T-helper 1 cell (primary cell): ENCODE measurements at places on chromosomes 3 and 15.

DNA sequence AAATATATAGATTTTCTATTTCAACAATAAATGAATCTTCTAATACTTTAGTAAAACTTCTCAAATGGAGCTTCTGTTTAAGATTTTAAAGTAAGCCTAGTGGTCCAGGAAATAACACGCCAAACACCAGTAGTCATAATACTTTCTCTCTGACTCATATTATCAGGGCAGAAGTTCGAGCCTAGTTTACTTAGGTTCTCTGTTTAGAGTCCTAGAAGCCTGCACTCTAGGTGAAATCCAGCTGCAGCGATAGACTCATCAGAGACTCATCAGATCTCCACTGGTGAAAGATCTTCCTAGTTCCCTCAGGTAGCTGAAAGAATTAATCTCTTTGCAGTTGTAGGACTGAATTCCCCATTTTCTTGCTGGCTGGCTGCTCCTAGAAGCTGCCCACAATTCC, 552.5 kb upstream of the ROBO2 start:
- DNase-seq, result no peak

DNA sequence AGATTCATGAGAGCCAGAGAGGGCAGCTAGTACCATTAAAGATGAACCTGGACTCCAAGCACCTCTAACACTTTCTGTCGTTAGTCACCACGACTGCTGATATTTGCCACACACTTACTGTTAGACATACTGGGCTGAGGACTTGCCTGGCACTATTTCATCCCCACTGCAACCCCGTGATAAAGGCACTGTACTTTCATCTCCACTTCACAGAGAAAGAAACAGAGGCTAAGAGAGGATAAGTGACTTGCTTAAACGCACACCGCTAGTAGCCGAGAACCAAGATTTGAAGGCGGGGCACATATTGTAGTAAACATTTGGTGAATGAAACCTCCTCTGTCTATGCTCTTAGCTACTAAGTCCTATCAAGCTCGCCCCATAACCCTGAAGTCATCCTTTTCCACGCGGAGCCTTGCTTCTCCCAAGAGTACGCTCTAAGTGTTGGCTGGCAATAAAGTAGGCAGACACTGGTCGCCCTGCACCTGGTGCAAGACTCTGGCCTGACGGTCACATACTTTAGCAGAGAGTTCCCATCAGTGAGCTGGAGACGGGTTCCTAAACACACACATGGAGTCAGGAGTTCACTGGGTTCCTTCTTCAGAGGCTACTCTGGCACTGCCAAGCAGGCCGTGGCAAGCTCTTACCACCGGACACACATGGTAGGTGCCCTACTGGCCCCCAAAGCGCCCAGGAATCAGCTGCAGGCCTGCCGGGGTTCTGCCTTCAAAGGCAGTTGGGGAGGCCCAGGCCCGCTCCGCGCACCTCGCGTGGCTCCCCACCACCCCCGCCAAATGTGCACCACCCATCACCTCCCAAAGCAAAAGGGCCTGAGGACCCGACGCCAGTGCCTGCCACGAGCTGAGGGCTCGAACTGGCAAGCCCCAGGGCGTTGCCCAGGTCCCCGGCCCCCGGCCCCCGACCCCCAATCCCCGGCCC, 951 bp downstream of the POMGNT2 start:
- no peak for DNase-seq

DNA sequence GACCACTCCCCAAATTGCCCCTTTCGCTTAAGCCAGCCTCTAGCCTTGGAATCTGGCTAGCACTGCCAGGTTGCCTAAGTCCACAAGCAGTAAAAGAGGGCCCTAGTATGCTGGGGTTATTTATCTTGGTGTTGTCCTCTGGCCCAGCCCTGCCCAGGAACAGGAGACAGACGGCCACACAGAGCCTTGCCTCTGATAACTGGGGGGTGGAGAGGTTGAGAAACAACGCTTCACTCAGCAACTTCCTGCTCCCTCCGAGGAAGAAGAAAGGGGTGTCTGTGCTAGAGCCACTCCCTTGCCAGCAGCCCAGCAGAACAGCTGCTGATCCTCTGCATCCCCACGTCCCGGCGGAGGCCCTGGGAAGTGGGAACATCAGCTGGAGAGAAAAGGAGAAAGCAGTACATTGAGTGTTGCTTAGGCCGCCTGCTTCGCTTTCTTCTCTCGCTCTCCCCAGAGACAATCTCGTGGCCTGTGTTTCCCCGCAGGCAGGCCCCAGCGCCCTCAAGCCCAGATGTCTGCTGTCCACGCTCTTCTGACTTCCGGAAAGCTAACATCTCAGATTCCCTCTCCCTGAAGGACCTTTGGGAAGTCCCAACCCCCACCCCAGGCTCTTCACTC, 22.6 kb upstream of the C3orf70 start:
- DNase-seq, result no peak

DNA sequence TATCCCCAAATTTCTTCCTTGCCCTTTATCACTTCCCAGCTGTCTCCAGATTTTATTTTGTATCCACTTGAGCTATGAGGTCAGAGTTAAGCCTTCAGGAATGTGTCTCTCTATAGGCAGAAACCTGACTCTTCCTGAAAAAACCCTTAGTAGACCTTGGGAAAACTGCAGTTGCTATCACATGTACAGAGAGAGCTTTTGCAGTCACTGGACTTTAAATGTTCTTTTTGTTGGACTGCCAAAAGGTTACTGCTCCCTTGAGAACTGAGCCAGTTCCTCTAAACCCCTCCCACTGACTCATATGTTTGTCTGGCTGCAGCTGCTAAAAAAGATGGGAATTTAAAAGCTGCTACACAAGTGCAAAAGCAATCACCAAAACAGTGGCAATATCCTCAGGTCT, 169.1 kb upstream of the CCDC54 start:
- DNase-seq, result no peak

DNA sequence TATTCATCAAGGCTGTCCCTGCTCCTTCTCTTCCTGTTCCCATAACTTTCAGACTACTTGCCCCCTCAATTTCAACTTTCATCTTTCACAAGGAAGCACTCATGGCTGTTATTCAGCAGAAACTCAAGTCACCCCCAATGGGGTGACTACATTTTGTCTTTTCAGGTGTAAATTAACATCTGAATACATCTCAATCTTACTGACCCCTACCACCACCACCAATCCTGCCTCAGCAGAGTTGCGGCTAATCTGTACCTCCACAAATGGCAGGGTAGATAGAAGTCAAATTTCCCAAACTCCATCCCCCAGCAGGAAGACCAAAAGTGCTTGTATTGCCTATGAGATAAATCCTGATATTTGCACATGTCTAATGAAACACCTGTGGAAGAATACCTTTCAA, 19.2 kb downstream of the SOX2 start:
- no peak for DNase-seq

- DNase-seq, result no peak
These were observed 48.5 kb downstream of the STARD9 start for GRCh38 chr15:42623951-42624350.

GRCh38 chr3:119457246-119457645, 6.2 kb downstream of the TMEM39A start:
- no peak for DNase-seq

- DNase-seq, result no peak
These were observed 86.8 kb downstream of the SAMMSON start for GRCh38 chr3:70086336-70086735.

DNA sequence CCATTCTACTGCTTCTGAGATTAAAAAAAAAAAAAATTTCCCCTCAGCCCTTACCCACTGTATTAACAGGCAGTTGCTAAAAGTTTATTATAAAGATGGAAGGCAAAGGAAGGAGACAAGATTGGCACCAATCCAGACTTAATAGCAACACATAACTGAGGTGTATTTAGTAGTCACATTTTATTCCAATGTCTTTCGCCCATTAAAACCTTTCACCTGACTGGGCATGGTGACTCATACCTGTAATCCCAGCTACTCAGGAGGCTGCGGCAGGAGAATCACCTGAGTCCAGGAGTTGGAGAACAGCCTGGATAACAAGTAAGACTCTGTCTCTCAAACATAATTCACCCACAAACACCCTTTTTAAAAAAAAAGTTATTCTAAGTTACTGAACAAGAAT, 4.4 kb downstream of the ACAP2 start:
- no peak for DNase-seq

DNA sequence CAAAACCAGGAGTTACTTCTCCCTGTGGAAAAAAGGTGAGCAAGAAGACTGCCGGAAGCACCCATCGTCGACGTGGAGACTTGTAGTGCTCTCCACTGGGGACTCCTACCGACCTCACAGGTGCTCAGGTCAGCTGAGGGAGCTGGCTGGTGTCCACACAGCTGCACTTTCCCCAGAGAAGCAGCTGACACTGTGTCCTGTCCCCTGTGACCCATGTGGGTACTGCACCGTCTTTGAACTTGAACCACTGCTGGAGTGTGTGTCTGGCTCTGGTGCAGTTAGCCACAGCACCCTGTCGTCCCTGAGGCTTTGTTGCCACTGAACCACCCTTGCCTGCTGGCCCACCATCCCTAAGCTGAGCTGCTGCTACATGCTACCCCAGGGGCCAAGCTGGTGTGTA, 270.8 kb downstream of the CACNA2D3 start:
- DNase-seq, result no peak

DNA sequence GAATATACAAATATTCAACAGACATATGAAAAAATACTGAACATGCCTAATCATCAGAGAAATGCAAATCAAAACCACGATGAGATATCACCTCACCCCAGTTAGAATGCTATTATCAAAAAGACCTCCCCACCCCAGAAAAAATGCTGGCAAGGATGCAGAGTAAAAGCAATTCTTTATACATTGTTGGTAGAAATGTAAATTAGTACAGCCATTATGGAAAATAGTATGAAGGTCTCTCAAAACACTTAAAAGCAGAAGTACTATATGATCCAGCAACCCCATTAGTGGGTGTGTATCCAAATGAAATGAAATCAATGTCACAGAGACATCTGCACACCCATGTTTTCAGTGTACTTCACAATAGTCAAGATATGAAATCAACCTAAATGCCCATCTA, 308.7 kb downstream of the CHST2 start:
- no peak for DNase-seq

- DNase-seq, result no peak
These were observed 9.2 kb downstream of the PTX3 start for GRCh38 chr3:157445857-157446256.

GRCh38 chr15:63572749-63573464, 24.3 kb upstream of the FBXL22 start:
- DNase-seq, result no peak

DNA sequence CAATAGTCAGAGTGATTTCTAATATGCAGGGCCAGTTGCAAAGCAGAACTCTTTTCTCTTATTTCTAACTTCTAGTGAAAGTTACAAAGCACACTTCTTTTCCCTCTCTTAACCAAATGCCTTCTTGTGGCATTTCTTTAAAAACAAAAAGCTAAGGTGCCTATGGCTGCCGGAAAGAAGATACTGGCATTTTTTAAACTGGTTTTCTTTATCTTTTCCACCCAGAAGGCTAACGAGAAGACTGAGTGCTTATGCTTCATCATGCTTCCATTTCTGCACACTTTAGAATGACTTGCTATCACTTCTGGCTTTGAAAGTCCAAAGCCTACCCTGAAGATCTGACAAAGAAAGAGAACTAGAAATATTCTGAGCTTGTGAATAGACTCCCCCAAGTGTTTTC, 141.3 kb downstream of the P2RY1 start:
- DNase-seq, result no peak
